ENCODE measurements at places on chromosomes 4 and X.

DNA sequence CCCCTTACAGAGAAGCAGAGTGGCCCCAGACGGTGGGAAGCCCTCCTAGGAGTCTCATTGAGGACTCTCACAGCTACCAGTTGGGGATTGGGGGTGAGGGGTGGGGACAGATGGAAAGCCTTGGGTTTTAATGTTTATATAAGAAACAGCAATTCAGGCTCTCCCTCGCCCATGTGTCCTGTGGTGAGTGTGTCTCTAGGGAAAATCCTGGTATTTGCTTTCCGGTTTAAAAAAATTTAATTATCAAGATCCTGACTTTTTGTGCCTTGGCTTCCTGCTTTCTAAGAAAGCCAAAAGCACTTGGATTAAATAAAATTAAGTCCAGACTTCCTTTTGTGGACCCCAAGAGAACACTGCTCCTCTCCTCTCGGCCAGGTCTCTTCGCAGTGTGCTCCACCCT, 93.8 kb downstream of the SOWAHB start:
- DNase-seq, result no peak

DNA sequence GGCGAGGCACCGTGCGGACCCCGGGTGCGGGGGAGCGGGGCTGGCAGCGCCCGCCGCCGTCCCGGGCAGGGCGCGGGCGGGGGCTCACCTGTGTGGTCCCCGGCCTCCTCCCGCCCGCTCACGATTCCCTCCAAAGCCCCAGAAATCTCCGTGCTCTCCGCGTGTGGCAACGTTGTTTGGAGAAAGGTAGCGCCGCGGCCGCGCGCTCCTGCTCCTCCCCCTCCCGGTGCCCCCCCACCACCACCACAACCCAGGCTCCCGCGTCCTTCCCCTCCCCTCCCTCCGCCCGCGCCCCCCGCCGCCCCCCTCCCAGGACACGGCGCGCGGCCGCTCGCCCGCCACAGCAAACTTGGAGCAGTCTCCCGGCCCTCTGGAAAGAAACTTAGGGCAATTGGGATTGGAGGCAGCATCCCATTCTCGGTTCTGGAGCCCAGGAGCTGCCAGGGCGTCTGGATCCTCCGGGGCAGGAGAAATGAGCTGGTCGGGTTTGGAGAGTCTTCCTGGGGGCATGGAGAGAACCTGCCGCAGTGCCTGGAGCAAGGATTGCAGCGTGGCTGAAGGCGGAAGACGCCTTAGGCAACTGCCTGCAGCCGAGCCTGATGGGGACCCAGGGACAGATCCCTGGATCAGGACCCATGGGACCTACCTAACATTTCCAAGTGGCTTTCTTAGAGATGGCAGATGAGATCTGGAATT, 855 bp downstream of the KLF3 start:
- DNase-seq, result peak; percentile 50

DNA sequence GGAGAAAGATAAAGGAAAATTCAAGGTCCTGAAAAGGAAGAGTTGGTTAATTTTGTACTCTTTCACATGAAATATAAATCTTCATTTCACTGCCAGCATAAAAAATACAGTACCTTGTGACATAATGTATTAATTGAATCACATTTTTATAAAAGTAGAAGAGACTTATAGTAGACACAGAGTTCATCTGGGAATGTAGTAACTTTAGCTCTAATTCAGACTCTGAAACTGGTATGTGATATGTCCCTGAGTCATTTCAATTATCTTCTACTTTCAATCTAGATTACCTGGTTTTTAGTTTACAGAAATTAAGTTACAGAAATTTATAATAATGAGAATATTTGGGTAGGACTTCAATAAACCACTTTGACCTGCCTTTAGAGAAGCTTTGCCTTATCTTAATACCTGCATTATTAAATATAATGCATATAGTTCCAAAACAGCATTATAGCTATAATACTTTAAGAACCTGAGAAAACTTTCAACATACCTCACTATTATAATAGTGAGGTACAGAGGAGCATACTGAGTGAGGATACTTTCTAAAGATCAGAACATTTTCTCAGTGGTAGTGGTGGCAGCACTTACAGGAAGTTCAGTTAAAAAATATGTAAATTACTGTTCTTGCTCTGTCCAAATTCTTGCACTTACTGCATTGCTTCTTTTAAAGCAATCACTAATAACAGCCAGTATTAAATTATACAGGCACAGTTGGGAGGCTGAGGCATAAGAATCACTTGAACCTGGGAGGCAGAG, 11.2 kb downstream of the NEK1 start:
- no peak for DNase-seq

DNA sequence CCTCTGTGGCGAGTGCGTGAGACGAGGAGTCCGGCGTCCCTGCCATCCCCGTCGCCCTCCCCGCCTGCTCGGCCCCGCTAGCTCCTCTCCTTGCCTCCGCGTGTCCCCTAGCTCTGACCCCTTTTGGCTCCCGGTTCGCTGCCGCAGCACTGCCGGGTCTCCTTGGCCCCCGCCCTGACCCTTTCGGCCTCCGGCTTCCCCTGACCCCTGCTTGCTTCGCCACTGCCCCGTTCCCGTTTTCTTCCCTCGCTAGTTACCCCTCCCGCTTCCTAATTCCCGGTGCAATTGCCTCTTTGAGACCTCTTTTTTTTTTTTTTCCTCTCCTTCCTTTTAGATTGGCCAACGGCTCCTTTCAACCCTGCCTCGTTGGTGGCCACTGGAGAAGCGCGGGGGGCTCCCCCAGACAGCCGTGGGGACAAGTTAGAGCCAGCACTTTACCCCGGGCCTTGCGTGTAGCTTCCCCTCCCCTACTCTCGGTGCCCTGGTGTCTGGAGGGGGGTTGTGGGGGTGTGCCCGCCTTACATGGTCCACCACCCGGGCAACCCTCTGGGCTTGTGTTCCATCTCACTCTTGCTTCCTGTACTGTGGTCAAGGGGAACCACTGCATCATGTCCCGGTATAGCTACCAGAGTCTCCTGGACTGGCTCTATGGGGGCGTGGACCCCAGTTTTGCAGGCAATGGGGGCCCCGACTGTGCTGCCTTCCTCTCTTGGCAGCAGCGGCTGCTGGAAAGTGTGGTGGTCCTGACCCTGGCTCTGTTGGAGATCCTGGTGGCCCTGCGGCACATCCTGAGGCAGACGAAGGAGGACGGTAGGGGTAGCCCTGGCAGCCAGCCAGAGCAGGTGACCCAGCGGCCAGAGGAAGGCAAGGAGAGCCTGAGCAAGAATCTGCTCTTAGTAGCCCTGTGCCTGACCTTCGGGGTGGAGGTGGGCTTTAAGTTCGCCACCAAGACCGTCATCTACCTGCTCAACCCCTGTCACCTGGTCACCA, 548 bp downstream of the TMEM164 start:
- peak; percentile 8 for DNase-seq

GRCh38 chrX:446245-446644, 59.5 kb upstream of the PPP2R3B start:
- no peak for DNase-seq

DNA sequence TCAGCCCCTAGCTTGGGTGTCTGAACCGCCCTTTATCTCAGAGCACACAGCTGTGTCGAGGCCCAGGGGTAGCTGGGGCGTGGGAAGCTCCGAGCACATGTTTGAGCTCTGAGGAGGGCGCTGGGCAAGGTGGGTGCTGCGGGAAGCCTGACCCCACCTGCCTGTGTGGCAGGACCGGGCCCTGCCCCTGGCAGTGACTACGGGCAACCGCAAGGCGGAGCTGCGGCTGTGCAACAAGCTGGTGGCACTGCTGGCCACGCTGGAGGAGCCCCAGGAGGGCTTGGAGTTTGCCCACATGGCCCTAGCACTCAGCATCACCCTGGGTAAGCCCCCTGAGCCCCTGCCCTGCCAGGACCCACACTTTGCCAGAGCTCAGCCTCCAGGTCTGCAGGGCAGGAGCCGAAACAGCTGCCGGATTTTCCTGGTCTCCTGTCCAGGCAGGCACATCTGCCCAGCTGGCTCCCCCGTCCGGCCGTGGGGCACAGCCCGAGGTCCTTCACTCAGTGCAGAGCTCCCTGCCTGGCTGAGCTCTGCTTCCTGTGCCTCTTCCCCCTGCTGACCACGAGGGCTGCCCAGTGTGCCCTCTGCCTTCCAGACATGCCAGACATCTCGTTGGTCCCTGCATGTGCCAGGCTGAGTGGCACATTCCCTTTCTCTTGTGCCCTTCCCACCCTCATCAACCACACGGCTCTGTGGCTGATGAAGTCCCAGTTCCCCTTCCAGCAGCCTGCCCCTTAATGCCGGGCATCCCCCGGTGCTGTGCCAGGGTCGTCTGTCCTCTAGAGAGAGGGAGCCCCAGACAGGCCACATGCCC, 33.2 kb upstream of the HTRA3 start:
- no peak for DNase-seq

DNA sequence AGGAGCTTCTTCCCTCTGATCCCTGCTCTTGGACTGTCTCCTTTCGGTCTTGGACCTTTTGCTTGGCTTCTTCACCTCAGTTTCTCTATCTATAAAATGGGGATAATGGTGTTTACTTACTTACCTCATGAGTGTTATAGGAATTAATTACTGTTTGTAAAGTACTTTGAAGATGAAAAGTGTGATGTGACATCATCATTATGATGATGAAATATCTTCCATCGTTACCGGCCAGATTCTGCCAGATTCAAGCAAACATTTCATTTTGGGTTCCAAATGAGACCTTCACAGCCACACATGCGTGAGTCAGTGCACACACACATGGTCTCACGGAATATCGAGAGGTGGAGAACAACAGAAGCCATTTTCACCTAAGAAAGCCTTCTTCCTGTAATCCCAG, 220.1 kb upstream of the RPL34 start:
- DNase-seq, result no peak

DNA sequence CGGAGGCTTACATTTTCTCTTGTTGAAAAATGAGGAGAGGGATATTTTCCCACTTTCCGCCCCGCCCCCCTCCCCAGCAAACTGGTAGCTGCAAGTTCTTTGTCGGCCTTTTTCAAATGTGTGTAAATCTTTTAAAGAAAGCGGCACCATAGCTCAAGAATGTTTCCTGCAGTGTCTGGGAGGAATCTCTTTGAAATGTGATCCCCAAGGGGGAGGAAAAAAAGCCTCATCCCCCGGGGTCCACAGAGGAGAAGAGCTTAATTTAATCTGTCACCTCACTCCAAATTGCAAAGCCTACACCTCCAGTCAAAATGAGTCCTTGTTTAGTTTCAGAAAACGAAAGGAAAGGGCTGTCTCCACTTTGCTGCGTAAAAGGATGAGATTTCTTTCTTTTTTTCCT, 34.8 kb downstream of the ASMT start:
- DNase-seq, result no peak

- no peak for DNase-seq
Measured at GRCh38 chrX:67961516-67961915, 417.7 kb downstream of the AR start.

DNA sequence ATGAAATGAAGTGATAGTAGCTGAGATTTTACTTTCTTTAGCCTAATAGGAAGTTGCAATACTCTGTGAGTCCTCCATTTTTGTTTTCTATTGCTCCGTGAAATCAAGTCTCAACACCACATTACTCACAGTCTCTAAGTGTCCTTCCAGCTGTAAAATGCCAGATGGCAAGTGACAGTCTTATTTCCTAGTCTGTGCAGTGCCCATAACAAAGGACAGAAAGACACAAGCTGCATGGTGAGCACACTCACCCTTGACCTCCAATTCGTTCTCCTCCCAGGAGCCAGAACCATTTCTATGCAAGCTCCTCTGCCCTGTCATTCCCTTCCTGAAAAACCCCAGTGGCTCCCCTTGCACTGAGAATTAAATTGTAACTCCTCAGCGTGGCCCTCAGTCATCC, 101.6 kb downstream of the PARM1 start:
- DNase-seq, result no peak

- no peak for DNase-seq
Measured at GRCh38 chr4:101277671-101278070, 69.7 kb downstream of the PPP3CA start.

DNA sequence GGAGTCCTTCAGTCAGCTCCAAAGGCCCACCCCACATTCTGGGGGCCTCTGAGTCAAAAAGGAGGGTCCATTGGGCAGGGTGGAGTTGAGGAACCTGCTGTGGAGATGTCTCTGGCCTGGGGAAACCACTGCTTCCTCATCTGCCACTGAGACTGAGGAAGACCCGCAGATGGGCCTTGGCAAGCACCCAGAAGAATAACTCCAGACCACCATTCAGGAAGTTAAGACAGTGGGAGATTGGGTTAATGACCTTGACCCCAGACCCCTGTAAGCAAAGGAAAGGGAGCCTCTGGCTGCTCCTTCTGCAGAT, 8.1 kb upstream of the HSD17B10 start:
- no peak for DNase-seq

DNA sequence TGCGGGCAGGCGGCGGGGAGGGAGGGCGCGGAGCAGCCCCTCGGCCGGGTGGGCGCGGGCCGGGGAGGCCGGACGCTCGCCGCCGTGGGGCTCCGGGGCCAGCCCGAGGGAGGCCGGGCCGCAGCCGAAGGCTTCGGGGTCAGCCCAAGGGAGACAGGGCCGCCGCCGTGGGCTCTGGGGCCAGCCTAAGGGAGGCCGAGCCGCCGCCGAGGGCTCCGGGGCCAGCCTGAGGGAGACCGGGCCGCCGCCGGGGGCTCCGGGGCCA, 251 bp downstream of the KIAA0232 start:
- no peak for DNase-seq

GRCh38 chr4:53193111-53193510, 172.8 kb downstream of the SCFD2 start:
- DNase-seq, result no peak

GRCh38 chrX:84358271-84358670, 144.0 kb downstream of the HDX start:
- DNase-seq, result no peak

DNA sequence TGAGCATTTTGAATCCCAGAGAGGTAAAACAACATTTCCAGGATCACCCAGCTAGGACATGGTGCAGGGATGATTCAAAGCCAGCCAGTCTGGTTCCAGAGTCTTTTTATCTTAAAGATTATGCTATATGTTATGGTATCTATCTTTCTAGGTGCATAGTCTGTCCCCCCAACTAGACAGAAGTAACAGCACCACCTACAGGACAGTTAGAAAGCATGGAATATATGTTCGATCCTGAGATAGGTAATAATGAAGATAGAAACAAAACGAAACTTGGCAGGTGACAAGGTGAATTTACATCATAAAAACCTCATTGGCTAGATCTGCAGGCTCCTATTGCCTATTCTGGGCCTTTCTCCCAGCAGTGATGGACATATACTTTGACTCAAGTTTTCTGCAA, 723.2 kb downstream of the SMARCA1 start:
- DNase-seq, result no peak

GRCh38 chrX:87873347-87873941, 355.8 kb downstream of the KLHL4 start:
- no peak for DNase-seq

DNA sequence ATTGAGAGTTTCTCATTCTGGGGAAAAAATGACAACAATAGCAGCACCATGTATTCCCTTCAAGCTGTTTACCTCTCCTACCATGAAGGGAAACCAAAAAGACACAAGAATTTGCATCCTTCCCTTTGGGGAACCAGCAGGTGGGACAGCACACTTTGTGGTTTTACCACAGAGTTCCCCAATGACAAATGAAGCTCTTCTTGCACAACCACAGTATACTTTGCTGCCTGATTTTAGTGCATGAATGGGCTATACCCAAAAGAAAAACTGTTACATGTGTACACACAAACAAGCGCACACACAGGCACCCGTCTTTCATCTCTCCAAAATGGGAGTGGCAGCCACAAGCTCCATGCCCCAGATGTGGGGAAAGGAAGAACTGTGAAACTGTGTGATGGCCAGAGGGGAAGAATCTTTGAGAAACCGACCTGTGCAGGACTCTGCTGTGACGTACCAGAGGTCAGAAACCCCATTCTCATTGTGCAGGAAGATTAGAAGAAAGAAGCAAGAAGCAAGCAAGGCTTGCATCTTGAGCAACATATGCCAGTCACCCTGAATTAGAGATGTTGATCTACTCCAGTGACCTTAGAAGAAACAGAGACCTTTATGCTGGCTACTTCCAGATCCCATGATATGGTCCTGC, 2.7 kb upstream of the MAML3 start:
- no peak for DNase-seq

Measured in HuH-7 (cell line).